Adipocyte (in vitro differentiated cells): ENCODE measurements at places on chromosomes 3 and 15.

GRCh38 chr15:84552896-84553295 lies 47.9 kb upstream of the ZSCAN2 start:
- no peak for DNase-seq

- peak; percentile 4 for DNase-seq
These were observed 300.0 kb upstream of the CTNNB1 start for GRCh38 chr3:40899286-40899712.

DNA sequence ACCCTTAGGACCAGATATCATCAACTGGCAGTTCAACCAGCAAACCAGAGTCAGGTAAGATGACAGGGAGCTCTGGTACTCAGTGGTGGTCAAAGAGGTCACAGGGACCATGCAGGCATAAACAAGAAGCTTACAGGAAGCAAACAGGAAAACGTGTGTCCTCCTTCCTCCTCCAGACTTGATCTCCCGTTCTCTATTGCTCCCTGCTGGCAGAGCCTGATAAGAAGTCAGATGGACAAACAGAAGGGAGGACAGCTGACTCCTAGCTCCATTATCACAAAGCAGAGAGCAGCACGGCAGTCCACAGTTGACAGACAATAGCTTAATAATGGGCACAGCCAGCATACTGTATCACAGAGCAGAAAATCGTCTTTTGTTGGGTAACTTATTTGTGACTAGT lies 156.5 kb upstream of the SLC2A2 start:
- peak; percentile 59 for DNase-seq

DNA sequence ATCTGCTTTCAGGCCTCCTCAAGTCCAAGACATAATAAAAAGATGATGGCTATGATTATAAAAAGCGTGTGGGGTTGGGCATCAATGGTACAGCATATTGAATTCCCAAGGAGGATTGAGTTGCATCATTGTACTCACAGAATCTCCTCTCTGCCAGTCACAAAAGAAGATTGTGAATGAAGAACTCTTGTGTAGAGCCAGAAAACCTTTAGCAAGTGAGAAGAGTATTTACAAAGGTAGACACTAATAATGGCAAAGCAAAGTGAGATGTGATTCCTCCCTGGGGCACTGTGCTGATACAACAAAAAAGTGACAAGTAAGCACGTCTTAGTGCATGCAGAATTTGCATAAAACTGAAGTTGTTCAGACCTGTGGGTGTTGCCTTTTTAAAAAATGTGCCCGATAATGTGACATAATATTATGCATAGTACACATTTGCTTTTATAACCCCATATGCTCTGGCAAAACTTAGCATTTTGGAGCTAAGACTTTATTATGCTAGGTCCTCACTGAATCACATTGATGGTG lies 291.2 kb upstream of the TBC1D5 start:
- DNase-seq = no peak

- DNase-seq = no peak
These were observed 479.3 kb downstream of the EPHA3 start for GRCh38 chr3:89586676-89587075.

DNA sequence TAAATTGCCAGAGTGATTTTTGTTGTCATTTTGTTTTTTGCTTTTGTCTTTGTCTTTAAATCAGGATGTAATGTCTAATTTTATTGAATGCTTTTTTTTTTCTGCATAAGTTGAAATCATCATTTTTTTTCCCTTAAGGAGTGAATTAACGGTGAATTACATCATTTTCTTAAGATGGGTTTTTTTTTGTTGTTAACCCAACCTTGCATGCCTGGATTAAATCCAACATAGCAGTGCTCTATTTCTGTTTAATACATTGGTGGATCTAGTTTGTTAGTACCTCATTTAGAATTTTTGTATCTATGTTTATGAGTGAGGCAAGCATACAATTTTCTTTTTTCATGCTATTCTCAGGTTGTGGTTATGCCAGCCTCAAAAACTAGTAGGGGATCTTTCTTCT lies 186.4 kb upstream of the TMC3 start:
- no peak for DNase-seq

DNA sequence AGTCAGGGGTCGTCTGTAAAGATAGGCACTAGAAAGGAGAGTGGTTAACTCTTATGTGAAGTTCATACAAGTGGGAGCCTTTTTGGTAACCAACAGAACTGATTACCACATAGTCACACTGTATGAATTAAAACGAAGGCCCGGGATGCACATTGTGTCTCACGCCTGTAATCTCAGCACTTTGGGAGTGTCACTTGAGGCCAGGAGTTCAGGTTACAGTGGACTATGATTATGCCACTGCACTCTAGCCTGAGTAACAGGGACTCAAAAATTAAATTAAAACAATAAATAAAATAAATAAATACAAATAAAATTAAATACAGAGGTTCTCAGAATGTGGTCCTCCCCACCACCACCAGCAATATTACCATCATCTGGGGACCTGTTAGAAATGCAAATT lies 467 bp downstream of the DNAAF4 start:
- no peak for DNase-seq

DNA sequence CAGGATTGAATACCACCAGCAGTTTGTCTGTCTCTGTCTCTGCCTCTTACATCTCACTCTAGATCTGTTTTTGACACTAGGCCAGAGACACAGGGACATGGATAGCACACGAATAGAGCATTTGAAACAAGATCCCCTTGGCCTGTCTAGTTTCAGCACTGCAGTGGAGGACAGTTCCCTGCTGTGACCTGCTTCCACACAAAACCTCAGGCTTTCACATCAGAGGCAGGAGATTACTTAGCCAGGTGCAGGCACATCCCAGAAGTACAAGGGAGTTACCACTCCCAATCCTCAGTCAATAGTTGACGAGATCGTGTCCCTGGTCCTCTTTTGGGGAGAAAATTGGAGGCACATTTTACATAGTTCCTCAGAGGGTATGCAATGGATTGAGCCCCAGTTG lies 34.0 kb upstream of the CCK start:
- peak; percentile 41 for DNase-seq

GRCh38 chr15:73518876-73519733 lies 76.1 kb downstream of the REC114 start:
- DNase-seq = no peak

- DNase-seq = peak; percentile 67
These were observed 61.4 kb upstream of the IMPG2 start for GRCh38 chr3:101381809-101382208.

DNA sequence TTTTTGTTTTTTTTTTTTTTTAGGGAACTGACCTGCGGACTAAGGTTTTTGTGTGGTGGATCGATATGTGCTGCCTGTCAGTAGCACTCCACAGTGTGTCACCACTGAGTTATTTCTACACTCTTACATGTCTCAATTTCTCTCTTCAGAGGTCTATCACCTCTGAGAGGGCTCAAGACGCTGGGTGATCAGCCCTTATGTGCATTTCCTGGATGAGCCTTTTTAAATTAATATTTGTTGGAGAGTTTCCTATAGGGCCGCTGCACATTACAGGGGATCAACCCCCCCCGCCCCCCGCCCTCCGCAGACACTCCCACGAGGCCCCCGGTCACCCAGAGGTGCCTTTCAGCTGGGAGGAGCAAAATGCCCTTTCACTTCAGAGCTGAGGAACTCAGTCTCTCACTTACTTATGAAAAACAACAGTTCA lies 34.5 kb upstream of the AP4E1 start:
- no peak for DNase-seq

- DNase-seq = no peak
These were observed 83.7 kb upstream of the TP63 start for GRCh38 chr3:189547448-189547847.

GRCh38 chr3:127217596-127218453 lies 24.9 kb downstream of the PRR23E start:
- DNase-seq = peak; percentile 33

DNA sequence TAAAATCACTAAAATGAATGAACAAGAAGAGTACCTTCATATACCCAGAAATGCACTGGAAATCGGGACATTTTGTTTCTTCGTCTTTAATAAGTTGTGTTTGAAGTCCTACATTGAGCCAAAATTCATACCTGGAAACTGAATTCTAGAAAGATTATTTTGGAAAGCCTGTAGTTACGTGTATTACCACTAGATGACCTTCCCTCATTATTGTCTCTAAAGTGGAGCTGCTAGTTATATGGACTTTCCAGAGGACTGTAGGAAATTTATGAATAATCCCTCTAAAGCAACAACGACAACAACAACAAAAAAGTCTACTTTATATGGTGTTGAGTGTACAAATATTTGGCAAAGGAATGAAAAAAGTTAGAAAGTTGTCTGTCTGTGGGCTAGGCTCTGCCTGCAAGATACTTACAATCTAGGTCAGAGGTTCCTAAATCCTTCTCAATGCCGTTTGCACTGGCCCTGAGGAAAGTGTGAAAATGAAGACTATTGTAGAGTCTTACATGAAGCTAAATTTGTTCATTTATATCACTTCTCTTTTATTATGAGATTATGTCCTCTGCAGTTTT lies 234.8 kb upstream of the NR2E3 start:
- DNase-seq = peak; percentile 50

DNA sequence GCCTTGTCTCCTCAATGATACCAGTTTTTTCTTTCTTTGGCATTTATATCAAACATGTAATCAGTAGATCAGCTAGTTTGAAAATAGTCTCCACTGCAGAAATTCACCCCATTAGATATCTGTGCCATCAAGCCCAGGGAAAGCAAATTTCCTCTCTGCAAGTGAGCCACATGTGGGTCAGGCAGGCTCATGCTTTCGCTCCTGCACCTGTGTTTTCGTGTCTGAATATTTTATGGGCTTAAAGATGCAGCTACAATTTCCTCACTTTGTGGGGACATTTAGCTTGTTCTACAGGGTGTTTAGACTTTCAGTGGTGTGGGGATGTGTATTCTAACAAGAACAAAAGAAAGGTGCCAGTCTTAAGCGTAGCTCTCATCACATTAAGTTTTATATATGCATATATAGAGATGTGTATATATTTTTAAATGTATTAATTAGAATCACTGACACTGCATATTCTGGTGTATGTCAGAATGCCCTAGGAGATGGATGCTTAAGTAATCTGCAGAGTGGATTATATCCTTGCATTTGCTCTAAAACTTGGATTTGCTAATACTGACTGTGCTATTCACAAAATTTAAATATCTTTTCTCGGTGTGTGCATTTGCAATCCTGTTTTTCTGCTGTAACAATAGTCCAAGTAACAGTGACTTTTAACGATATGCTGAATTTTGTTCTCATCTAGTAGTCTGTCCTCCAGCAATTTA lies 372.6 kb downstream of the PTPRG start:
- no peak for DNase-seq

DNA sequence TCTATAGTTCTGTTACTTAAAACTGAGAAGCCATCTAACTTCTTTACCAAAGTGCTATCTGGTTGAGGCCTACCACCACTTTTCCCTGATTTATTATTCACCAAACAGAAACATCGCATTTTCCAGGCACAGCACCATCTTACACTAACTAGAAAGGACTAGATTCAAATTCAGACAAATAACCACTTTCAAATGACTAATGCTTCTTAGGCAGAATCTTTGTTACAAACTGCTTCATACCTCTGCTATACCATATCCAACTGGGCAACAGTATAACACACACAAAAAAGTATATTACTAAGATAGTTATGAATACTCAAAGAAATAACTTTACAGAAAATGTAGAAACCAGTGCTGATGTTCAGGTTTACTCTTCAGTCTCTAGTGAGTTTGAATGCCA lies 16.6 kb downstream of the DLG1 start:
- DNase-seq = no peak

DNA sequence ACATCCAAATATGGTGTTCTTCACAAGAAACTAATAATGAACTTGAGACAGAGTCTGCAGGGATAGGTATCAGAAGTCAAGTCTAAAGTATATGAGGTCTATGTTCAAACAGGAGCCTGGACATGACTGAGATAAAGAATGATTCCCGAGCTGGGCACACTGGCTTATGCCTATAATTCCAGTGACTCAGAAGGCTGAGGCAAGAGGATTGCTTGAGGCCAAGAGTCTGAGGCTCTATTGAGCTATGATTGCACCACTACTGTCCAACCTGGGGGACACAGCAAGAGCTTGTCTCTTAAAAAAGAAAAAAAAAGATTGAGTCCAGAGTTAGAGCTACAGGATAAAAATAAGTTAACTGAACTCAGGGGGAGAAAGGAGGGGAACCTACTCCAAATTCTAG lies 246.5 kb downstream of the LRRN1 start:
- no peak for DNase-seq

- DNase-seq = no peak
These were observed 15.2 kb downstream of the ATG7 start for GRCh38 chr3:11287404-11287803.

DNA sequence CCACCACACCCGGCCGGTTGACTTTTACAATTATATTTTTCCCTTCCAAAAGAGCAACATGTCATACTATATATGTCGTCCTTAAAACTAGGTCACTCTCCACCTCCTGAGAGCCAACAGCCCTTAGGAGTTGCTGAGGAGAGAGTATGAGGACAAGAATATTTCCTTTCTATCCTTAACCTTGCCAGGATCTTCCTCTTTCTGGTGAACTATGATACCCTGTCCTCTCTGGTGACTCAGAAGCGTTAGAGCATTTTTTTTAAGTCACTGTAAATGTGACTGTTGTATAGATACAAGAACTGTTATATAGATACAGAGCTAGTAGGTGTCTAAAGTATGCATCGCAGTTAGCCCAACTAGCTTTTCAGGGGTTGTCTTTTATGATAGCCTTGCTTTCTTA lies 33.7 kb upstream of the MTHFS start:
- no peak for DNase-seq

DNA sequence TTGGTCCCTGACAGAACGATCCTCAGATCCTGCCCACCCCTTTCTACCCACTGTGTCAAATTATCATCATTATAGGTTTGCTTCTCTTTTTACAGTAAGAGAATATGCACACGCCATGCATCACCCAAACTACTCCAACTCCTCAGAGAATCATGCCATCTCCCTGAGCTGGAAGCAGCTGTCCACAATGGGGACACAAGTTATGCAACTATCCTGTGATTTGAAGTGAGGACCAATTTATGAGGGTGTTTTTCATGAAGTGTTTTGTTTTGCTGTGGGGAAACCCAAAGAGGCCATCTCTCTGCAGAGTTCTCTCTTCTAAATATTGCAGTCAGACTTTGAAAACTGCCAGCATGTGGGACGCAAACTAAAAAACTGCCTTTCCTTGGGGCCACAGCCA lies 35.8 kb upstream of the TNFSF10 start:
- DNase-seq = no peak

- DNase-seq = no peak
These were observed 224.8 kb downstream of the FAM43A start for GRCh38 chr3:194910414-194910984.

GRCh38 chr3:127588806-127589577 lies 1.5 kb downstream of the TPRA1 start:
- peak; percentile 61 for DNase-seq
